ENCODE measurements at places on chromosomes 5 and 9.
A peak's percentile ranks its signal among the peaks of the same experiment; 100 is the strongest.

GRCh38 chr5:134659456-134659855 is 10.9 kb downstream of the SEC24A start:
- no peak for DNase-seq

- DNase-seq = no peak
These were observed 1.0 kb downstream of the FAM221B start for GRCh38 chr9:35827486-35827885.

DNA sequence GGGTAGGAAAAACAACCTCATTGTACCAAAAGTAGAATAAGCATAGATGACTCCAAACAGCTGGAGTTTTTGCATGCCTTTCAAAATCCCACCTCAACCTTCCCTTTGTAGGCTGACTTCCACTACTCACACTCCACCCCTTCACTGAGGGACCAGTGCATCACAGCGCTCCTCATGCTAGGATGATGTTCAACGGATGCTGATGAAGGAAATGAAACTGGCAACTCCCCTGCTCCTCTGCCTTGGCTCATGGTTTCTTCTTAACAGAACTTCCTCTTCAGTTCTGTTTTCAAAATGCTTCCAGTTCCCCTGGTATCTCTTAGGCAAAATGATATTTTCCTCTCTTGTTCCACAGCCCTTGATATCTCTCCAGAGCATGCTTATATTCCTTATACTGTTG is 29.0 kb downstream of the LIFR start:
- no peak for DNase-seq

DNA sequence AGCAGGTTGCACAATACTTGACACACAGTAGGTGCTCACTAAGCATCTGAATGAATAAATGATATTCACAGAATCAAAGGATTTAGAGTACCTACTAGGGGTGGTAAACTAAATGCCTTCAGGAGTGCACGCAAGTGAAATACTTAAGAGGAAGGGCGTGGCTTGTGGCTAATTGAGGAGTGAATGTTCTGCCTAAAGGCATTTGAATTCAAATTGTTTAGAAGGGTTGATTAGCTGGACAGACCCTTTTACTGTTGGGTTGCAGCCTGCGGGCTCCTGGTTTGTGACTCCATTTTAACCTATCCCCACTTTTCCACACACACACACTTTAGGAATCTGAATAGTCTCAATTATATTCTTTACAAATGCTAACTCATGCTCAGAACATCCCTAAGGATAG is 63.1 kb downstream of the PPP2R2B start:
- no peak for DNase-seq

DNA sequence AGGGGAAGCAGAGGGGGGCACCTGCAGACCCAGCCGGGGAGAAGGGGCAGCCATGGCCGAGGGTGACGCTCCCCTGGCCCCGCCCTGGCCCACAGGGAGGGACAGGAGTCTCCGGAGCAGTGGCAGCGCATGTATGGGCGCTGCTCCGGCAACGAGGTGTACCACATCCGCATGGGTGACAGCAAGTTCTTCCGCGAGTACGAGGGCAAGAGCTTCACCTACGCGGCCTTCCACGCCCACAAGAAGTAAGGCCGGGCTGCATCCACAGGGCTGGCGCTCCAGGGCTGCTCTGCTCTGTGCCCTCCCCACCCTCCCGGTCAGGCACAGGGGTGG is 68.2 kb downstream of the KCNT1 start:
- no peak for DNase-seq

- no peak for DNase-seq
These were observed 137.1 kb upstream of the SMIM23 start for GRCh38 chr5:171648279-171649074.

GRCh38 chr9:103999375-104000062 is 94.6 kb upstream of the SMC2 start:
- DNase-seq = no peak

DNA sequence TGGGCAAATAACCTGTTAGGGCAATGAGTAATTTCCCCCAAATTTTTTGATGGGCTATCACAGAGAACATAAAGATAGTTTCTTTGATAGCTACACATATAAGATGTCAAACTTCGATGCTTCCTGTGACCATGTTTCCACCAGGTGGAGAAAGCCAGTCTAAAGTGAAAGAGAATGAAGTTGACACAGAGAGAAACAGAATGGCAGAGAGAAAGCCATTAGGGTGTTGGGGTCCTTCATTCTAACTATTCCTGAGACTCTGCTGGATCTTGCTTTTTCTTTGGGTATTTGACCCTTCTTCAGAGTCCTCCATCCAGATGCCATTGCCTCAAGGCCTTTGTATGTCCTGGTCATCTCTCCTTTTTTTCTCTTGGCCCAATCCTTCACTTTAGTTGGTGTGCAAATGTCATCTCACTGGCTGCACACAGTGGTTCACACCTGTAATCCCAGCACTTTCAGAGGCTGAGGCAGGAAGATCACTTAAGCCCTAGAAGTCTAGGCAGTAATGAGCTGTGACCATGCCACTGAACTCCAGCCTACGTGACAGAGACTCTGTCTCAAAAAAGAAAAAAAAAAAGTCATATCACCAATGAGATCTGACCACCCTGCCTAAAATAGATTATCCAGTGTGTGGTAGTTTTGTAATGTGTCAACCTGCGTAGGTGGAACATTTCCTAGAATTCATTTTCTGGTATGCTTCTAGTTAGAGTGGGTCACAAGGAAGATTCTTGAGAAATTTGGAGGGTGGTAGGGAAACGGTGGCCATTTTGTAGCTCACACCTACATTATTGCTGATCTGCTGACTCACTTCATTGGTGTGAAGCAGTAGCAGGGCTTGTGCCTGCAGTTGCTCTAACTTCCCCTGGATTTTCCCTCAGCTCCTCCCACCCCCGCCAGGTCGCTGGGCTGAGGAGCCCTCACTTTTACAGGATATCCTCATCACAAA is 20.8 kb upstream of the KIF2A start:
- DNase-seq = no peak

DNA sequence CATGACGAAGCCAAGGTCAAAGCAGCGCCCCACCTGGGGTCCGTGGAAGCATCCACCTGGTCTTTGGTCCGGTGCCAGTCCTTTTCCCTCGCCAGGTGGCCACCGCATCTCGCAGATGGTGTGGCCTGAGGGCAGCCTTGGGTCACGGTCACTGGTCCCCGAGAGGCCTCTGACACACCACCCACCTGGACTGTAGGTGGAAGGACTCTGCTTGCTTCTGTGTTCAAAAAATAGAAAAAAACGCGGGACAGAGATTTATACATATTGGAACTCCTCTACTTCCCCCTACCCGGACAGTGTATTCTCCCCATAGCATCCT is 466 bp upstream of the TTC39B start:
- no peak for DNase-seq

- DNase-seq = peak; percentile 80
These were observed 155.8 kb upstream of the SMIM23 start for GRCh38 chr5:171629628-171630349.

GRCh38 chr9:33921967-33922895 is 105.3 kb downstream of the UBE2R2 start:
- DNase-seq = peak; percentile 13

GRCh38 chr9:112884101-112884500 is 6.6 kb downstream of the SLC46A2 start:
- DNase-seq = peak; percentile 75

DNA sequence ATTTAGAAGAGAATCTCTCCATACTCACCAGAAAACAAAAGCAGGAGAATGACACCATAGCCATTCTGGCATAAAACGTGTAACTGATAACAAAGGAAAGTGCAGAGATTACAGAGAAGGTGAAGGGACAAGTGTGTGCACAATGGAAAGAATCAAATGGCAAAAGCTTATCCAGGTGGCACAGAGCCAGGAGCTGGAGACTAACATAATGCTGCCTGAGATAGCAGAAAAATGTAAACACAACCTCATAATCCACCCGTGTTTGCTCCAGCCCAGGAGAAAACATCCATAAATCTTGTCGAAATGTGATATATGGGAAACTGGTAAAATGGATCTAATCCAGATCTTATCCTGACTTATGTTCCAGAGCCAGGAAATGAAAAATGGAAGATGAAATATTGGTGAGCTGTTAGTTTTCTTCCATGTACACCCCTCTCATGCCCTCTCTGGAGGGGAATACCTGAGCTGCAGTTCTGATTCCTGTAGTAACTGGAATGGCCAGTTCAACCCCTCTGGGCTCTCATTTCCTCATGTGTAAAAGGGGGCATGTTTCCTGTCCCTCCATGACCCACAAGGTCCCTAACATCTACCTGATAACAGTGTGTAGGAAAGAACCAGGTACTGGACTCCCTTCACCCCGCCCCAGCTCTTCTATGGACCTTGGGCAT is 212.3 kb upstream of the DAPK1 start:
- DNase-seq = no peak

- DNase-seq = no peak
These were observed 6.2 kb downstream of the NLN start for GRCh38 chr5:65728218-65728617.

GRCh38 chr5:109249126-109249525 is 160.6 kb downstream of the PJA2 start:
- no peak for DNase-seq

DNA sequence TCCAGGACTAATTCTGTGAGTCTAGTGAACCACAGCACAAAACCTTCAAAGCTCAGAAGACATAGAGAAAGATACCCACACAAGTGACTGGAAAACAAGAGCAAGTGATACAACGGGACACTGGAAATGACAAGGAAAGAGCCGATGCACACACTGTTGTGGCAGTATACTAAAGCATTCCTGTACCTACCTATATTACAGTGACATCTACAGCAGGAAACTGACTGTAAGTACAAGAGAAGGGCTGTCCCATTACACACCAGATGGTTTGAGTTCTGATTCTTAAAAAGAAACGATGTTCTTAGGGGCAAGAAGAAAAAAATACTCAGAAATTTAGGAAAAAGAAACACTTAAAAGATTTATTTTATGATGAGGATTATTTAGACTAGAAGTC is 18.5 kb downstream of the TMEM245 start:
- DNase-seq = no peak

DNA sequence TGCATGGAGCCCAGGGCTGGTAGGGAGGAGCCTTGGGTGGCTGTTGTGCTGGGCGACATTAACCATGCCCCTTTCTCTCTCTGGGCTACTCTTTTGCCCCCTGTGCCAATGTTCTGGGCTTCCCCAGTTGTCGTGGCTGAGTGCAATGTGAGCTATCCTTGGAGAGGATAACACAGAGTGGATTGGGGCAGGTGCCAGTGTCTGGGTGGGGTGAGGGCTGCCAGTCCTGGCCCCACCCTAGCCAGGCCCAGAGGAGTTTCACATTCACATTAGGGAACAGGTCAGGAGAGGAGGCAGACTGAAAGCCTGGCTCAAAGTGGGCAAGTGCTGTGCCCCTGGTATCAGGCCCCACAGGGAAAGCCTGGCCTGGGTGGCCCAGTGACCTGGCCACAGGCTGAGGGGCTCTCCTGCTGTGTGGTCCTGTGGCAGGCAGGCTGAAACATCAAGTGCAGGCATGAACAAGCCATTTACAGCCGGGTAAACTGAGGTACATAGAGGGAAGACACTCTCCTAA is 7.5 kb upstream of the NDST1 start:
- no peak for DNase-seq

GRCh38 chr5:67437905-67438845 is 241.6 kb upstream of the CD180 start:
- no peak for DNase-seq

DNA sequence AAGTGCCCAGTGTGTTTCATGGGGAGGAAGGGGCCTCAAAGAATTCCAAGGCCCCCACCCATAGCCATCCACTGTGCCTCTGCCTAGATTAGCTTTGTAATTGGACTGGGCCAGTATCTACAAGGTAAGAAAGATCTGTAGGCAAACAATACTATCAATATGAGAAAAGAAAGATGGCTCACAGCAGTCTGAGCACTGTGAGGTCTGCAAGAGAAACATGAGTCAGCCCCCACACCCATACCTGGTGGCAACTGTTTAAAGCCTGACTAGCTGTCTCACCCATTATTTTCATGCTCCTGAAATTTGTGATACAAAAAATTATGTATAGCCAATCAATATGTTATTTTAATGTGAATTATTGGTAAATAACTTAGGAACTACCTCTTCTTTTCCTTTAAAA is 10.0 kb upstream of the ZNF483 start:
- DNase-seq = no peak

- DNase-seq = no peak
These were observed 36.1 kb upstream of the RUSC2 start for GRCh38 chr9:35453786-35454185.

- DNase-seq = no peak
These were observed 49.3 kb downstream of the COL15A1 start for GRCh38 chr9:98992885-98993569.

DNA sequence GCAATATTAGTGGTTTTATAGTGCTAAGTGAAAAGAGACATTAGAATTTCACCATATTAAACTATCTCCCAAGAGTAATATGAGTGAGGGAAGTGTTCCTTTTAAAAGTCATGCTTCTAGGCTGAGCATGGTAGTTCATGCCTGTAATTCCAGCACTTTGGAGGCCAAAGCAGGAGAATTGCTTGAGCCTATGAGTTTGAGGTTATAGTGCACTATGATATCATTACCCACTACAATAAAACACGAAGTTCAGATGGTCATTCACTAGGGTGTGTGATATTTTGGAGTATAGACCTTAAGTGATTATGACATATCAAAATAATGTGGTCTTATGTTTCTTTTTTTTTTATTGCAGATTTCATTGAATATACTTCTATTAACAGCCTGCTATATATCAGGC is 6.7 kb downstream of the KIF2A start:
- no peak for DNase-seq

GRCh38 chr9:88143179-88143578 is 4.9 kb upstream of the SPATA31C2 start:
- no peak for DNase-seq

GRCh38 chr5:59034498-59035186 is 451.8 kb downstream of the RAB3C start:
- no peak for DNase-seq

GRCh38 chr5:173789031-173789920 is 98.9 kb upstream of the CPEB4 start:
- peak; percentile 48 for DNase-seq

- DNase-seq = no peak
These were observed 91.9 kb downstream of the TMEM215 start for GRCh38 chr9:32875242-32875641.

GRCh38 chr5:15571081-15571480 is 71.1 kb downstream of the FBXL7 start:
- DNase-seq = no peak

DNA sequence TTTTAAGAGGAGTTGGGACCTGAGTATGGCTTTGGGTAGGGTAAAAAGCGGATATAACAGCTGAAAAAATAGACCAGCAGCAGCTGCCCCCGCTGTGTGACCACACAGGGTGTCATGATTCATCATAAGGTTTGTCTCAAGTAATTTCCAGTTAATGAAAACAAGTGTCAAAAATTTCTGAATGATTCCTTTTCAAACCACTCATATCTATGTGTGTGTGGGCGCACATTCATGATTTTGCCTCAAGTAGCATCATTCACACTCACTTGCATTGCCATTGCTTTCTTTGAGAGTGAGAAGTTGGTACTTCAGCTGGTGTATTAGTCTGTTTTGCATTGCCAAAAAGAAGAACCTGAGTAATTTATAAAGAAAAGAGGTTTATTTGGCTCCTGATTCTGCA is 12.1 kb upstream of the TNFAIP8 start:
- no peak for DNase-seq

DNA sequence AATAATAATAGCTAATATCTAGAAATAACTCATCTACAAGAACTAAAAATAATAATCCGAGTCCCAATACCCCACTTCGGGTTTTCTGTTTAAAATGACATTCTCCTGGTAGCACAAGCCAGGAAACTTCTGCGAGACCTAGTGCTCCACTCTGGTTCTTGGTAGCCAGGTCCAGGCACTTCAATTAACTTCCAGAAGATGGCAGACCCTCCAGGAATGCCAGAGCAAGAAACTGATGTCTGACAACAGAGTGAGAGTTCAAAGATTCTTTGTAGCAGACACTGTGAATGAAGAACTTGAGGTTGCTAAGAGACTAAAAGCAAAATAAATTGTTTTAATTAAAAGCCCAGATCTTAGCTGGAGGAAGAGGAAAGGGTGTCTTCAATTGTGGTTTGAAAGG is 1963.3 kb upstream of the CDH9 start:
- DNase-seq = no peak
